ACHN (cell line): ENCODE measurements at places on chromosomes 7 and 10.

DNA sequence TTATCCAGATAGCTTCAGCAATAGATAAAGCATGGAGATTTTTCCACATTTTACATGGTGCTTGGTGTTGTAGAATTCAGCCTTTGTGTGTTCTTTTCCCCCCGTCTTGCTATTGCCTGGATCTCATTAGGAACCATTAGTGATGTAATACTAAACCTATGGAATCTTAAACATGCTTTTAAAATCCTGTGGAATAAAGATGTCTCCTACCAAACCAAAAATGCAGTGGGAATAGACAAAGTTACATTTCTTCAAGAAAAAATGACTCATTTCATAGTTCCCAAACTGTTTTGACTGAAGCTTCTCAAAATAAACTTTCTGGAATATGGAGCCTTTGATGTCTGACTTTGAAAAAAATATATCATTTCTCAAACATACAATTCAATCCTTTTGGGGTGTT, 44.0 kb downstream of the CALD1 start:
- DNase-seq = no peak

- DNase-seq = no peak
These were observed 126.3 kb upstream of the CXCL12 start for GRCh38 chr10:44511166-44511565.

DNA sequence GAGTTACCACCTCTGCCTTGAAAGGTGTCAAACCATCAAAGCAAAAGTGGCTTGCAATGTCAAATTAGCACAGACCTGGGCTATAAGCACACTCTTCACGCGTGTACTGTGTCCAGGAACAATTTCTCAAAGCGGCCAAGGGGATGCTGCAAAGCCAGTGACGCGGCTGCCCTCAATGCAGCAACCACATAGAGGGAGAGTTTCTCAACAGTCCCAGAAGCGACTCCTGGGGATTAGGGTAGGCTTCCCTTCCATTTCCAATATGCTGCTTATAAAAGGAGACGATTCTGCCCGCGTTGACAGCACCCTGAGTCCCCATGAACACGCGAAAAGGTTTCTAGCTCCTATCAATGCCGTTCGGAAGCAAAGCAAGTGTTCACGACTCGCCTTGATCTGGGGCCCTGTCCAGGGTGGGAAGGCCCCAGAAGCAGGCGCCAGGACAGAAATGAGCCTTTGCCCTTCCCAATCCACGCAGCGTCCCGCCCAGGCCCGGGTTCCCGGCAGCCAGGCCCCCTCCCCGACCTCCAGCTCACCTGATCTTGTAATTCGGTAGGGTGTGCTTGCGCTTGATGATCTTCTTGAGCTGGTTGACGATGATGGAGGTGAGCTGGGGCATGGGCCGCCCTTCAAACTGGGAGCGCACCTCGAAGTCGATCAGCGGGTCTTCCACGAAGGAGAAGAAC, 1.3 kb downstream of the PDZD8 start:
- peak; percentile 44 for DNase-seq

- peak; percentile 25 for DNase-seq
These were observed 1.4 kb downstream of the ATRNL1 start for GRCh38 chr10:115094416-115095140.

- DNase-seq = no peak
These were observed 187.2 kb upstream of the LYZL2 start for GRCh38 chr10:30816820-30817171.

DNA sequence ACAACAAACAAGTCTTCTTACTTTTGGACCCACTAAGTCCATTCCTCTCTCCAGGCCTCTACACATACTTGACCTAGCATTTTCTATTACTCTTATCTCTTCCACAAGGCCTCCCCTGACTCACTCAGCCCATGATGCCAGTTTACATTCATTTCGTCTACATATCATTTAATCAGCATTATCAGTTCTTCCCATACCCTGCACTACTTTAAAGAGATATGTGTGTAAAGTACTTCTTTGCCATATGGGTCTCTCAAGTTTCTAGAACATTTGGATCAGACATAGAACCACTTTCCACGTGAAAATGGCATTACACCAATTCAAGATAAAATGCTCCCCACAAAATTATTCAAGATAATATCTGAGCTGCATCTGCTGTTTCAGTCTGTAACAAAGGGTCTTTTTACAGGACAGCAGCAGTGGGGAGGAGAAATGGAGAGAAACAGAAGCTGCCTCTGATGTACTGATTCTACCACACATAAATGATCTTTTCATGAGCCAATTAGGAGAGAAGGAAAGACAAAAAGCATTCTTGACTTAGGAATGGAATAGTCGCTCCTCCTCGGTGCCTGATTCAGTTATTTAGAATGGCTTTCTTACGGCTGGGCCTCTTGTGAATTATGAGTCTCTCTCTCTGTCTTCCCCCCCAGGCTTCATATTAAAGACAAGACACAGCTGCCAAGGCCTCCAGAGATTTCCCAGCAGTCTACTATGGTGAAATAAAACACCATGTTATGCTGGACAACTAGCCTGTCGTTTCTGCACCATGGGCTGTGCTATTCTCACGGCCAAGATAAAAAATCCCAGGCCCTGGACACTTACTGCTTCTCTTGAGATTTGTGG, 46.9 kb upstream of the SEPTIN7 start:
- no peak for DNase-seq

DNA sequence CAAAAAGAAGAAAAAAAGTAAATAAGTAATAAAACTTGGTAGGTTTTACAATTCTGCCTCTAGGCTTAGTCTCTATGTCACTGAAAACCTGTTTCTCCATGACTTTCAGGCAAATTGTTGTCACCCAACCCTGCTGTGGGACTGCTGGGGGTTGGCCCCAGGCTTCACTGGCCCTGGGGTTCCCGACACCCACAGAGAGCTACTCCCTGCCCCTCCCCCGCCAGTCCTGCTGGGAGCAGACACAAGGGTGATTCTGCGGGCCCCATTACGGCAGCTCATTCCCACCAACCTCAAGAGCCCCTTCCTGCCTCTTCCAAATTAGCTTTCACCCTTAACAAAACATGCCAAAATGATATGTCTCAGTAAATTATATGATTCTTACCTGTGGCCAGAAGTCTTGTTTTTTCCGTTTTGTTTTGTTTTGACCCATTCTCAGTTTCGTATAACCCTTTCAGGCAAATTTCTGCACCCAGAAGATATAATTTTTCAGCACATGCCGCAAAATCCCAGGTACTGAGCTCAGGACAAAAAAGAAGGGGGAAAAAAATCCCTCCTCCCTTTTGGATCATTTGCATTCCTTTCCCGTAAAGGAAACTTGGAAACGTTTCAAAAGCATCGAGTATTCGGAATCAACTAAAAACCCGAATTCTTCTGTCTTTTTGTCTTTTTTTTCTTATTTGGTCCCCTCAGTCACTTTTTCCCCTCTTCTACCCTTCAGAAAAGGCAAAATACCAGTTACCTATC, 27.8 kb downstream of the CHST15 start:
- no peak for DNase-seq

- DNase-seq = no peak
These were observed 5.5 kb upstream of the GDF10 start for GRCh38 chr10:47294501-47294900.

DNA sequence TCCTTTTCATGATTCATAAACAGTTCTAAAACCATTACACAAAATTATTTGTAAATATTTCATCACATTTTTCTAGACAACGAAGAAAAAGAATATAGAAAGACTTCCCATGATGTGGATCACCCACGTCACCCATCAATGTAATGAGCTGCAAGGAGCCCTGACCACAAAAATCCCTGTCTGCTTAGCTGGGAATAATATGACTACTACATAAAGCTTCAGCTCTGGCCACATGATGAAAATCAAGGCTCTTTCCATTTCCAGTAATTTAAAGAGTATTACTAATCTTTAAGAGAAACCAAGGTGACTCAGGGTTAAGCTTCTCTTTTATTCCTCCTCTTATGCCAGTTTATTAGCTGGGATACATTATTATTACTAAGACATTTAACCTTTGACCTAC, 180.8 kb upstream of the CACNA2D1 start:
- no peak for DNase-seq

DNA sequence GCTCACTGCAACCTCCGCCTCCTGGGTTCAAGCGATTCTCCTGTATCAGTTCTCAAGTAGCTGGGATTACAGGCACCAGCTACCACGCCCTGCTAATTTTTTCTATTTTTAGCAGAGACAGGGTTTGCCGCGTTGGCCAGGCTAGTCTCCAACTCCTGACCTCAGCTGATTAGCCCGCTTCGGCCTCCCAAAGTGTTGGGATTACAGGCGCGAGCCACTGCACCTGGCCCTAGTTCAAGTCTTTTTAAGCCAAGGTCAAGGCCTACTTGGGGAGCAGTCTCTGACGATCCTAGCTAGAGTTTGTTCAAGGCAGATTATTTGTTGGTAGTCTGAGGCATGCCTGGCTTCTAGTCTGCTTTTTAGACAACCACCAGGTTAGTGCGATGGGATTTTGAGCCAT, 709.5 kb upstream of the COBL start:
- no peak for DNase-seq

- DNase-seq = peak; percentile 94
These were observed 4.9 kb downstream of the GCK start for GRCh38 chr7:44184206-44184872.

- no peak for DNase-seq
These were observed 42.2 kb upstream of the TCF7L2 start for GRCh38 chr10:112907893-112908292.

DNA sequence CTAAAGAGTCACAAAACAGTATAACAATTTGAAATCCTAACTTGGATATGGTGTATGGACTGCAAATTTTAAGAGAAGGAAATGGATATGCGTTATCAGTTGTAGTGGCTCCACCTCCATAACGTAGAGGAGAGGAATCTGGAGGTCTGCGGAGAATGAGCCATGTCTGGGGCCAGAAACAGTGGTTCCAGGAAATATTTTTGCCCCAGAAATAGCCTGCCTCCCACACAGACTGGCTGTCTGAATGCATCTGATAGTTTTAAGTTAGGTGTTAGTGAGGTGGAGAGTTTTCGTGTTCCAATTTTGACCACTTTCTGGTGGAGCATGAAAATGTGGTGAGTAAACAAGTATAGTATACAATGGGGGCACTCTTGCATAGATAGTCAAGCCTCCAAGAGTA, 1.6 kb downstream of the PHTF2 start:
- no peak for DNase-seq

DNA sequence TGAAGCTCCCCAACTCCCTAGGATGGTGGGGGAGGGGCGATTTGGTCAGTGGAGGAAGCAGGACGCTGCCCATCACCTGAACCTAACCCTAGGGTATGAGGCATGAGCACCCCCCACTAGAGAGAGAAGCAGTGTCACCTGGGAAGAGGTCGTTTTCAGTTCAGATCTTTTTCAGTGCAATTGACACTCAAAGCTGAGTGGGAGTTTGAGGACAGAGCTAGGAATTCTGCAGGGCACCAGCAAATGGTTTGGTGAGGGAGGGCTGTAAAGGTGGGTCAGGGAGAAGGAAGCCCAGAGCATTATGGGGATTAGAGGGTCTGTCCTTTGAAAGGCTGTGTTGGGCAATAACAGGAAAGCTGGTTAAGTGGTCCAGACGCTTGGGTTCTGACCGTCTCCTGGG, 10.9 kb downstream of the BPGM start:
- no peak for DNase-seq

DNA sequence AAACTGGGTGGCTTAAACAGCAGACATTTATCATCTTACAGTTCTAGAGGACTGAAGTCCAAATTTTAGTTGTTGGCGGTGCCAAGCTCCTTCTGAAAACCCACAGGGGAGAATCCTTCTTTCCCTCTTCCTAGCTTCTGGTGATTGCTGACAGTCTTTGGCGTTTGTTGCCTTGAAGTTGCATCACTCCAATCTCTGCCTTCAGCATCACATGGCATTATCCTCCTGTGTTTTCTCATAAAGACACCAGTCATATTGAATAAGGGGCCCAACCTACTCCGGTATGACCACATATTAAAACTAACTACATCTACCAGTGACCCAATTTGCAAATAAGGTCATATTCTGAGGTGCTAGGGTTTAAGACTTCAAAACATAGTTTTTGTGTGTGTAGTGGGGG, 472.1 kb upstream of the IGFBP3 start:
- no peak for DNase-seq

- no peak for DNase-seq
These were observed 563.8 kb downstream of the PTPRN2 start for GRCh38 chr7:158023681-158024350.

GRCh38 chr7:727806-728460, 852 bp upstream of the PRKAR1B start:
- no peak for DNase-seq

GRCh38 chr7:2479276-2480069, 3.3 kb upstream of the GRIFIN start:
- no peak for DNase-seq
